ENCODE measurements at places on chromosomes 16 and 17.

GRCh38 chr16:67538666-67539101, 10.1 kb downstream of the RIPOR1 start:
- DNase-seq: no peak

- DNase-seq: no peak
Observed at GRCh38 chr17:64128787-64129514, 993 bp downstream of the ERN1 start.

GRCh38 chr16:80997964-80998620, 8.6 kb downstream of the CMC2 start:
- no peak for DNase-seq

- no peak for DNase-seq
Observed at GRCh38 chr17:3559270-3559645, 1.6 kb upstream of the TRPV3 start.

DNA sequence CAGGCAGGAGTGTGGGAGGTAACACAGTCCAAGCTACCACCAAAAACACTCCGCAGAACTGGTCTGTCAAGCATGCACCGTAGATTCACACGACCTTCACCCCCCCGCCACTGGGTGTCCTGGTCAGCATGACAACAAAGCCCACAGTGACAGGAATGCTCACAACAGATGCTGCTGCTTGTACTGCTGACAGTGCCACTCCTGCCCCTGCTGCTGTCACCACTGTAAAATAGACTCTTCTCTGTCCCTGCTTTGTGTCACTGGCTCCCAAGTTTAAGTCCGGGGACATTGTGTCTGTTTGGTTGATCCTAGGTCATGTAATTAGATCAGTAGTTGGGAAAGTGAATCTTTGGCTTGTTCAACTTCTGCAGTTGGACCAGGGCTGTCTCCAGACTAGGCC, 7.0 kb upstream of the ODF4 start:
- no peak for DNase-seq

DNA sequence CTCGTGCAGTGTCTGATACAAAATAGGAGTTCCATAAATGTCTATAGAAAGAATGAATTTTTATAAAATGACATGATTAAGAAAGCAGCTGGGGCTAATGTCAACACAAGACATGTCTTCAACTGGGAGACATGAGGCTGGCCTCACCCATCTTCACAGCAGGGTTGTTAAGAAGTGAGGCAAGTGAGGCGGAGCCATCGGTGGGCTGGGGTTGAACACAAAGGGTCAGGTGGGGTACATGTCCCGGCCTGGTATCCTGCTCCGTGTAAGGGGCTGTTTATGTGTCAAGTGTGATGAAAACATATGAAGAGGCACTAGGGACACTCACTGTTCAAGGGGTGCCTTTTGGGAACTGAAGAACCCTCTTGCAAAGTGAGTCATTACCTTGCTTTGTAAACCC, 22.1 kb downstream of the CDK5R1 start:
- no peak for DNase-seq

DNA sequence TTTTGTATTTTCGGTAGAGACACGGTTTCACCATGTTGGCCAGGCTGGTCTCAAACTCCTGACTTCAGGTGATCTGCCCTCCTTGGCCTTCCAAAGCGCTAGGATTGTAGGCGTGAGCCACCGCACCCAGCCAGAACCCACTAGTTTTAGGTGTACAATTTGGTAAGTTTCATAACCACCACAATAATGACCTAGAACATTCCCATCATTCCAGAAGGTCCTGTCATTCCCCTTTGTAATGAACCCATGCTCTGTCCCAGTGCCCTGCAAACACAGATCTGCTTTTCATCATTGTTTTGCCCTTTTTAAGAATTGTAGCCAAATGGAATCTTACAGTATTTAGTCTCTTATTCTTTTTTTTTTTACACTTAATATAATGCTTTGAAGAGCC, 35.6 kb upstream of the IRF8 start:
- no peak for DNase-seq

DNA sequence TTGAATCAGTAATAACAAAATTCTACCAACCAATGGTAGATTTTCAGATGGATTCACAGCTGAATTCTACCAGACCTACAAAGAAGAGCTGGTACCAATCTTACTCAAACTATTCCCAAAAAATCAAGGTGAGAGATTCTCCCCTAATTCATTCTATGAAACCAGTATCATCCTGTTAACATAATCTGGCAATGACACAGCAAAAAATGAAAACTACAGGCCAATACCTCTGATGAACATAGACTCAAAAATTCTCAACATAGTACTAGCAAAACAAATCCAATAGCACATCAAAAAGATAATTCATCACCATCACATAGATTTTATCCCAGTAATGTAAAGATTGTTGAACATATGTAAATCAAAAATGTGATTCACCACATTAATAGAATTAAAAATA, 234.4 kb upstream of the KIF2B start:
- DNase-seq: no peak

- DNase-seq: no peak
Observed at GRCh38 chr16:1020091-1020399, 38.5 kb downstream of the SOX8 start.

GRCh38 chr16:11575223-11575589, 11.5 kb downstream of the LITAF start:
- no peak for DNase-seq

GRCh38 chr17:38848939-38849605, 4.4 kb downstream of the RPL23 start:
- DNase-seq: no peak

- DNase-seq: no peak
Observed at GRCh38 chr17:40295488-40296436, 8.1 kb downstream of the CDC6 start.

DNA sequence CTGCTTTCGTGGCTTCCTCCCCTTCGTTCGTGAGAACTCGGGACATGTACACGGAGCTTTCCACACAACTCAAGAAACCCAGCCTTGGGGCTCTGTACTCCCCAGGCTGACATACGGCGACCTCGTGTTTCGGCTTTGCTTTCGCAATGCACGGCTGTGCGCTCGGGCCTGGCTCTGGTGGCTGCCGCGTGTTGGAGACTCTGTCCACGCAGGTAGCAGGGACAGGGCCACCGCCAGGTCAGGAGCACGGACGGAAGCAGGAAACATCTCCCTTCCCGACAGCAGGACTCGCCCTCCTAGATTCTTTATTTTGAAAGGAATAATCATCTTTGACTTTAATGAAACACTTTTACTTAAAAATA, 17.3 kb downstream of the UTS2R start:
- DNase-seq: no peak

DNA sequence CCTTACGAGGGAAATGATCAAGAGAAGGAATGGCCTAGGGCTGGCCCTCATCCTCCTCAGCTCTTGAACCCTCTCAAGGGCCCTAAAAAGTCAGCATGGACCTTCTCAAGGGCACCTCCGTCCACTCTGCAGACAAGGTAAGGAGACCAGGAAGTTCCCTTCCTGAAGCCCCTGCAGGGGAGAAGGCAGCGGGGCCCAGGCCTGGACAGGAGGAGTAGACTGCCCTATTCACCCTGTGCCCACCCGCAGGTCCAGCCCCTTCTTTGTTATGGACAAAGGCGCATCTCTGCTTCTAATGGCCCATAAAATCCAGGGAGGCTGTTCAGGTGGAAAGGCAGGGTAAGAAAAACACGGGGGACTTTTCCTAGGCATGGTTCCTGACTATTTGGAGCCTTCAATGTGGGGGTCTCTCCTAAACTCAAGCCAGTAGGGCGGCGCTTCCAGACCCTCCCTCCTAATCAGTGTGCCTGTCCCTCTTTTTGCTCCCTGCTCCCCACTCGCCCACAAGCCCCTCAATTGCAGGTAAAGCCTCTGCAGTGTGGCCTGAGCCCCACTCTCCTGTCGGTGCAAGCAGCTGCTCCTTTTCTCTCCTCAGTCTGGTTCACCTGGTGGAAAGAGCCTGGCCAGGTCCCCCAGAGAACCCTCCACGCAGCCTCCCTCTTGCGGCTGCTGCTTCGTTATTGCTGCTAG, 28.2 kb downstream of the AXIN2 start:
- DNase-seq: no peak

DNA sequence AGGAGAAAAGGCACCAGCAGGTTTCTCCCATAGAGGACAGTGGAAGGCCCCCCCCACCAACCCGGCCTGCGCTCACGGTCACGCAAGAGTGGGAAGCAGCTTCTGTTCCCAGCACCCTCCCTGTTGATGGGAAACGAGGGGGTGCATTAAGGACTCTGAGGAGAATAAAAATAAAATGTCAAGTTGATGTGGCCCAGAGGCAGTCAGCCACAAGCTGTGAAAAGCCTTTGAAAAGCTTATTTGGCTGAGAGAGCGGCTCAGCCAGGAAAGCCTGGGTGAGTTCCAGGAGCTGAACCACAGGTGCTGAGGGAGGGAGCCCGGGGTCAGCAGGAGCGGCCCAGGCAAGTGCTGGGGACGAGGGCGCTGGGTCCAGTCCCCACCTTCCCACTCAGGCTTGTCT, 26.9 kb upstream of the SPATA32 start:
- DNase-seq: peak; percentile 67

GRCh38 chr17:29154516-29155226, 25.5 kb downstream of the MYO18A start:
- DNase-seq: no peak

GRCh38 chr16:87057951-87058560, 259.1 kb downstream of the C16orf95 start:
- DNase-seq: no peak

Data from NCI-H1694 treated with DMSO at 0.1 percent for 48 hours (cell line).